ENCODE measurements at places on chromosomes 3 and 15.
A peak's percentile ranks its signal among the peaks of the same experiment; 100 is the strongest.

GRCh38 chr3:36393563-36393962 is 13.3 kb downstream of the STAC start:
- no peak for DNase-seq

GRCh38 chr3:10238345-10239183 is 9.7 kb upstream of the TATDN2 start:
- DNase-seq = no peak

DNA sequence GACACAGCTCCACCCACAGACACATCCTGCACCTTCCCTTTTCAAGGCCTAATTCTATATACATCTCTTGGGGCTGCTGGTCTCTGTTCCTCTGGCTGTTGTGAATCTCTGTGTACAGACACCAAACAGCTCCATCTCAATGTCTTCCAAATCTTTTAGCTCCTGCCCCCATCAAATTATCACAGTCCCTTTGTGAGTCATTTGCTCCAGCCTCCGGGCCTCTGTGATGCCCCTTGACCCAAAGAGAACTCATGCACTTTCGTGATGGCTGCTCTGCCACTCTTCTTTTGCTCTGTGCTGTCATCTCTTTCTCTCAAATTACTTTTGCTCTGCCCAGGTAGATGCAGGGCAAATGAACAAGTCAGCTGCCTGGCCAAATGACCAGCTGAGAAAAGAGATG is 369.0 kb upstream of the CDIN1 start:
- no peak for DNase-seq

DNA sequence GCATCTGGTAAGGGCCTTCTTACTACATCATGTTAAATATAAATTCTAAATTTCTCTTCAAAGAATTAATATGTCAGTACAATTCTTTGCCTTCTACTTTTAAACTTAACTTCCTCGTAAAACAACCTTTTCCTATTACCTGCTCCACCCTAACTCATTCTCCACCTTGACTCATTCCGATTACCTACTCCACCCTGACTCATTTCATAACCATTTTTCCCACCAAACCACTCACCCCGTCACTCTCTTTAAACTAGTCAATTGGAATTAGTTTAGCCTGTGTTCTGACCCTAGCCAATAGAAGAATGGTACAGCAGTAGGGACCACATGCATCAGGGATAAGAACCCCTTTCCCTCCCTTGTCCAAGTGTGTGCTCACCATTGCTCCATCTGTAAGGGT is 65.6 kb downstream of the PLSCR2 start:
- DNase-seq = no peak

DNA sequence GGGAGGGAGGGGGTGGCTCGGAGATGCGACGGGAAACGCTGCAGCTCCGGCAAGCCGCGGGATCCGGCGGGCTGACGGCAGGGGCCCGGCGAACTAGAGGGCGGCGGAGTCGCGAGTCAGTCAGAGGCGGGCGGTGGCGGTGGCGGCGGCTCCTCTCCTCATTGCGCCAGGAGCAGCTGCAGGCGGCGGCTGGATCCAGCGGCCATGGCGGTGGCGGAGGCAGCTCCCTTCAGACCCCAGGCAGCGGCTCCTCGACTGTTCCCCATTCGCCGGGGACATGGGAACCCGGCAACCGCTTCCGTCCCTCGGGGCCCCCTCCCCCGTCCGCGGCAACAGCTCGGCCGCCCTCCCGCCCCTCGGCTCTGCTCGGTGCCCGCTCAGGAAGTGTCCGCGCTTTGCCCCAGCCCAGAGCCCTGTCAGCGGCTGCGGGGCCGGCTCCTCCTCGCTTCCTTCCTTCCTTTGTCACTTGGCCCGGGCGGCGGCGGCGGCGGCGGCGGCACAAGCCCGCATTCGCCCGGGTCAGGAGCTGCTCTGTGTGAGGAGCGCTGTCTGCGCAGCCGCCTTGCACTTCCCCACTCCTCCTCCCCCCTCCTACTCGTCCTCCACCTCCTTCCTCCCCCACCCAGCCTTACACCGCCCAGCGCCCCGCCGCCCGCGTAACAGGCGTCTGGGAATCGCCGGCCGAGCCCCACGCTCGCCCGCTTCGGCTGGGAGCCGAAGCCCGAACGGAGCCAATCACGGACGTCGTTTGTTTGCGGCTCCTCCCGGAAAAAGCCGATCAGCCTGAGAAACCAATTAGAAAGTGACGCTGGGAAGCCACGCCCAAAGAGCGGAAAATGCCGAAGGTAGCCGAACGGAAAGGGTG is at the start of gene GSK3B:
Gene GSK3B, minus strand, starts transcription at position 537 of the 865 bp plus-strand sequence. CDS start 1,013 bp downstream, outside the sequence.
- DNase-seq = peak; percentile 96

DNA sequence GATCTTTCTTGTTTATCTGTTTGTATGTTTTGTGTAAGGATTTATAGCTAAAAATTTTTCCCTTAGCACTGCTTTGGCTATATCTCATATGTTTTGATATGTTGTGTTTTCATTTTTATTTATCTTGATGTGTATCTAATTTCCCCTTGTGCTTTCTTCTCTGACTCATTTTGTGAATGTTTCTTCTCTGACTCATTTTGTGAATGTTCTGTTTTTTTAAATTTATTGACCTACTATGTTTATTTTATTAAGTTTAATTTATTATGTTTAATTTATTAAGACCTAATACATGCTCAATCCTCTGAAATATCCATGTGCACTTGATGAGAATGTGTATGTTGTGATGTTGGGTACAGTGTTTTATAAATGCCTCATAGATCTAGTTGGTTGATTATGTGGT is 793.5 kb upstream of the CADM2 start:
- DNase-seq = no peak

- no peak for DNase-seq
Measured at GRCh38 chr15:80003171-80003570, 32.2 kb upstream of the BCL2A1 start.

DNA sequence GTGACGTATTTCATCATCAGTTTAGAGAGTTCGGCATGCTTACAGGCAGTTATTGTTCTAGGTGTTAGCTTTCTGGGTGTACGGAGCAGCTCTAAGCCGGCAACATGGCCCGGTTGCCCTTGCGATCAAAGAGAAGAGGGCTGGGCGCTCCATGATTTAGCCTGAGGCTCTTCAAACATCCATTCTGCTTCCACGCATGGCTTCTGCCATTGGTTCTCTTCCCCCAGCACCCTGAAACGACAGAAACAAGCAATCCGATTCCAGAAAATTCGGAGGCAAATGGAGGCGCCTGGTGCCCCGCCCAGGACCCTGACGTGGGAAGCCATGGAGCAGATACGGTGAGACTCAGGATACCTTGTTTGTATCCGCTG is 574 bp downstream of the NGRN start:
- DNase-seq = peak; percentile 4

- DNase-seq = no peak
Measured at GRCh38 chr15:77513226-77513625, 92.5 kb downstream of the HMG20A start.
